ENCODE measurements at places on chromosomes 4 and X.

GRCh38 chr4:44725166-44725565, 1.2 kb downstream of the GNPDA2 start:
- DNase-seq, result peak; percentile 2

- DNase-seq, result no peak
Observed at GRCh38 chrX:69067841-69068240, 97.4 kb downstream of the PJA1 start.

DNA sequence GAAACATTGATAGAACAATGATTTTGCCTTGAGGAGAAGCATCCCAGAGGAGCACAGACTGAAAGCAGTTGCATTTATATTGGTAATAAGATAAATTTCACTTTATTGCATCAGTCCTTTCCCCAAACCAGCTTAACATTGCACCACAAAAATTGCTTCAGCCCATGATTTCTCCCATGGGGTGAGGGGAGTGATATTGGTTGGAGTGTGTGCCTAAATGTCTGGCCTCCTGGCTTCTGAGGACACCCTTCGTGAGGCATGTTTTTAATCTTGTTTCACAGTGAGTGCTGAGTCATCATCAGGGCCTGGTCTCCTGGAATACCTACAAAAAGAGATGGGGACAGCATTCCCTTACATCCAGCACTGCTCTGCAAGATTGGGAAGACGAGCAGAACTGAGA, 487.9 kb downstream of the C4orf33 start:
- peak; percentile 0 for DNase-seq

- DNase-seq, result peak; percentile 44
Observed at GRCh38 chr4:151553874-151554273, 144.9 kb downstream of the FHIP1A start.

DNA sequence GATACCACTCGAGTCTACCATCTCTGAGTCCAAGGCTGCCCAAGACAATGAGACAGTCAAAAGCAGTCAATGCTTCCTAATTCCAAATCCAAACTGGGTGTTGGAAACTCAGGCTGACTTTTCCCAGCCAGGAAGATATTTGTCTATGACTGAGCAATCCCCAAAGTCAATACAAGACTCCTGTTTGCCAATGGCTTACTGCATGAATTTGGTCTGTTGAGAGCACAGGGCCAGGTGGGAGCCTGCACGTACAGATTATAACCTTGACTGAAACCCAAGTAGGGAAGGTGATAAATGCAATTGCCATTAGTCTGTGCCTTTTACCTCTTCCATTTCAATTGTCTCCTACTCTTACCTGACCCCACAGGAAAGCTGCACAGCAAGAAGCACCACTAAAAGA, 72.6 kb upstream of the PPARGC1A start:
- no peak for DNase-seq

- DNase-seq, result no peak
Observed at GRCh38 chrX:148741441-148741840, 241.0 kb downstream of the AFF2 start.

DNA sequence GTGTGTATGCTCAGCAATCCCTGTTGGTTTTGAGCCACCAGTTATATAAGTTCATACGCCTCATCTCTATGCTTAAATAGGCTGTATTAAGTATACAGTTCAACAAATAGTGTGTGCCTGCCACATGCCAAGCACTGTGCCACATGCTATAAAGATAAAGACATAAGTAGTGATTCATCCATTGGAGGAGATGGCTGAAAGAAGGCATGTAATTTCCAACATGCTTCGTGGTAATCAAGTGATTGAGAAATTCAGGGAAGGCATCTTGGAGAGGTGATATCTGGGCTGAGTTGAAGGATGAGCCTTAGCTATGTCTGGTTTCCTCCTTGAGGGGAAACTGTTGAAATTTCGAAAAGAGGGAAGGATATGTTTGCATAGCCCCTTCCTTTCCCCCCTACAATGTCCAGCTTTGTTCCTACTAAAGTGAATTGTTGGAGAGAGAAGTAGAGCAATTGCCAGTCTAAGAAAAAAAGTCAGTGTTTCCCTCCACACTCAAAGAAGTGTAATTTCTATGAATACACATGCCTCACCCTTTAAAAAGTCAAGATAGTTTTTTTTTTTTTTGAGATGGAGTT, 96.5 kb downstream of the ARHGAP10 start:
- DNase-seq, result no peak

DNA sequence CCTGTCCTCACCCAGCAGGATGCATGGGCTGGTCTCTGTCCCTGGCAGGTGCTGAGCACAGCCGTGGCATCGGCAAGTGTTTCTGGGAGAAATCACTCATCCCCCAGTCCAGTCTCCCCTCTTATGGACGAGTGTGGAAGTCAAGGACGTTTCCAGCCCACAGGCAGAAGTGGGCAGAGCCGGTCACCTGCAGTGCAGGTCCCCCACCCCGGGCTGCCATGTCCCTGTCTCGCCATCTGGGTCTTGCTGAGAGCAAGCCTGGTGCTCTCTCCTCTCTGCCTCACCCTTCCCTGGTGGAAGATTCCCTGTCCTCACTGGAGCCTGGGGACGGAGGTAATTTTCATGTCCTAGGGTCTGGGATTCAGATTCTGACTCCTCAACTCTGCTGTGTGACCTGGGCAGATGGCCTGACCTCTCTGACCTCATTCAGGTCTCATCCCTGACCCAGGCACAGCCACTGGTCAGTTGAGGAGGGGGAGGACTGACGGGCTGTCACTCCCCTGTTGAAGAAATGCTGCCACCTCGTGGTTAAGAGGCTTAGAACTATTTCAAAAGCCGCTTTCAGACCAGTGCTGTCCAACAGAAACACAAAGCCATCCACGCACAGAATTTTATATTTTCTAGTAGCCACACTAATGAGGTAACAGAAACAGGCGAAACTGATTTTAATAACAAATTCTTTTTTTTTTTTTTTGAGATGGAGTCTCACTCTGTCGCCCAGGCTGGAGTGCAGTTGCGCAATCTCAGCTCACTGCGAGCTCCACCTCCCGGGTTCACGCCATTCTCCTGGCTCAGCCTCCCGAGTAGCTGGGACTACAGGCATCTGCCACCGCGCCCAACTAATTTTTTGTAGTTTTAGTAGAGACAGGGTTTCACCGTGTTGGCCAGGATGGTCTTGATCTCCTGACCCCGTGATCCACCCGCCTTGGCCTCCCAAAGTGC, 1.8 kb downstream of the CPZ start:
- peak; percentile 34 for DNase-seq

- no peak for DNase-seq
Observed at GRCh38 chr4:111921714-111922113, 223.5 kb upstream of the FAM241A start.

DNA sequence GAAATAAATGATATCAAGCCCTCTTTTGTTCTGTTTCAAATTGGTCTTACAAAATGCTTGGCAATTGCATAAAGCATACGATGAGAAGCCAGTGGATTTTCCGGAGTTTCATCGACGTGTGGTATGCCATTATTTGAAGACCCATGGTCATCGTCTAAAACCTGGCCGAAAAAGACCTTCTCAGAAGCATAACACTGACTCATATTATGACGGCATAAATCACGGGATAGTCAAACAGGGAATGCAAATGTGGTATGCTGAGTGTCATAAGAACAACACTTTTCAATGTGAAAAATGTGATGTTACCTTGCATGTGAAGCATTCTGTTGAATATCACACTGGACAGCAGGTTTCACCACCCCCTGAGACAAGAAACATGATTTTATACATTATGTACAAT, 695.2 kb downstream of the GRXCR1 start:
- DNase-seq, result no peak

DNA sequence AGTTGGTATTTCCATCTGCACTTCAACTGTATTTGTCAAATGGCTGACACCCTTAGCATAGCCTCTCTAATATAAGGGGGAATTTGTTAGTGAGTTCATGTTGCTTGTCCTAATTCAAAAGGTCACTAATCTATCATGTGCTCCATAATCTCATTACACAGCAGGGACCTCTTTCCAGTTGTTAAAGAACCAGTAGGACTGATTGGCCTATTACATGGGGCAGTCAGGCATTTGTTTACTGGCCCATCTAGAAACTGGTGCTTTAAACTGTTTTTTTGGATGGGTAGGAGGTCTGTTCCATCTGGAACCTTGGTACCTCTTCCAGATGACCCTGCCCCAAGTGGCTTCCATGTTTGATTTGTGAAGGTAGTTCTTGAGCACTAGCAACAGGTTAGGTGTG, 11.4 kb downstream of the ANK2 start:
- DNase-seq, result no peak

GRCh38 chrX:105973387-105973739, 65.2 kb downstream of the SERPINA7 start:
- DNase-seq, result peak; percentile 5

DNA sequence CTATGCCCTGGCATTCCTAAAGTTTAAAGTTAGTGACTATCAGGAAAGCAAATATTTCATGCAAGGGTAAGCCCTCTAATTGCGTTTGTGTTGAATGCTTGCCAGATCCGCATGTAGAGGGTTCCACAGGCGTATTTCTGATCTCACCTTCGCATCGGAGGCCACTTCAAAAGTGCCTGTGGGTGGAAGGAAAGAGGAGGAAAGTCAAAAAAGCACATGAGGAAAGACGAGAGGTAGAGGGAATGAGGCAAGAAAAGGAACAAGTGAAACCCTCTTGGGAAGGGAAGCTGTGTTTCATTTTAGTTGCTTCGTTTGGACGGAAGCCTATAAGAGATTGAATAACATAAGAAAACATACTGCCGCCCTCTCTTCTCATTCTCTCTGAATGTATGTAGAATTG, 628.8 kb downstream of the SPRY1 start:
- DNase-seq, result no peak

DNA sequence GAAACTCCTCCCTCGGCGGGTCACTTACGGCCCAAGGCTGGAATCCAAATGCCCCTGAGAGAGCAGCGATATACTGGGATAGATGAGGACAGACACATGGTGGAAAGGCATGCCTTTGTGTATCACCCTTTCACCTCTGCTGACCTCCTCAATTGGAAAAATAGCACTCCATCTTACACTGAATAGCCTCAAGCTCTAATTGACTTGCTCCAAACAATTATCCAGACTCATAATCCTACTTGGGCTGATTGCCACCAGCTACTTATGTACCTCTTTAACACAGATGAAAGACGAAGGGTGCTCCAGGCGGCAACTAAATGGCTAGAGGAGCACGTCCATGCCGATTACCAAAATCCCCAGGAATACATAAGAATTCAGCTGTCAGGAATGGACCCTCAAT, 1142.2 kb downstream of the ARAP2 start:
- DNase-seq, result no peak

DNA sequence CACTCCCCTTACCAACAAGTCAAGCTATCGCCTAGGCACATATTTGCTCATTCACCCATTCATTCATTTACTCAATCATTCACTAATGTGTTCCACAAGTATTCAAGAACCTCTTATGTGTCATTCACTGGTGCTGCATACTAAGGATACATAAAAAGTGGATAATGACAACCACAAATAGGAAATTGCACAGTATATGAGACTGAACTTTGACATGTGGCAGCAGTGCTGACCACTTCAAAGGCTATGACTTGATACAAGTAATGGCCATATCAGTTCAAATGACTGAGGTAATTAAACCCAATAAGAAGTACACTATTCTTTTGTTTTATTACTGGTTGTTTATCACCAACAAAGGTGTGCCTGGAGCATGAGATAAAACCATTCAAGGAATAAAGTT, 282.5 kb downstream of the KLHL13 start:
- no peak for DNase-seq

- DNase-seq, result no peak
Observed at GRCh38 chr4:6325788-6326290, 56.2 kb downstream of the WFS1 start.

DNA sequence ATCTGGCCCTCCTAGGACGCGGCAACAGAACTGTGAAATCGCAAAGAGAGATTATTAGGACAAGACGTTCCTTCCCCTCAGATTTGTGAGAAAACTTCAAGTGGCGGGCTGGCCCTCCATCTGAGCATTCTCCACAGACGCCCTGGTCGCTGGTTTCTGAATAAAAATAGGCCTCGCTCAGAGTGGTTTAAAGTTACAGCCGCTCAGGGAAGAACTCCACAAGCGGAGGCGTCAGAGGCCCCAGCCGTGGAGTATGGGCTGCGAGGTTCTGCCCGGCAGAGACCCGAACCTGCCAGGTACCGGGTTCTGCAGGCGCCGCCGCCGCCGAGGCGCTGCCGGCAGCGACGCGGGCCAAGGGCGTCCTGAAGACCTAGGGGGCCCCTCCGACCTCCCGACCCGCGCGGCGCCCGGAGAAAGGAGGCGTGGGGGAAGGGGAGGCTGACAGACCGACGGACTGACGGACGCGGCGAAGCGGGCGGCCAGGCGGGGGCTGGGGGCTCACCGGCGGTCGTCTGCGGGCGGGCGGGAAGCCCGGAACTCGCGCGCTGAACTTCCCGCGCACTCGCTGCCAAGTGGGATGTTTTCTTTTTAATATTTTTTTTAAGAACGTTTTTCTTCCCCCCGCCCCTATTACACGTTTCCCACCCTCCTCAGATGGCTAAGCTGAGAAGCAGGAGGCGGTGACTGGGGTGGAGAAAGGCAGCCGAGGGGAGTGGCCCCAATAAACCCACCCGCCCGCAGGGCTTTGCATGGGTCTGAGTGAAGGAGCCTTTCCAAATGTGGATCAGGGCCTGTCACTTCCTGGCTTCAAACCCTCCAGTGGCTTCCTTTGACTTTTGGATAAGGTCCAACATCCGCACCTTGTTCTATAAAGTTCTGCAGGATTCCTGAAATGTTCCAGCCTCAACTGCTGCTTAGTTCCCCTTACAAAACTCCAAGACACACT, at the start of gene PABPC4L:
PABPC4L (minus strand) TSS at position 574 of the 946 bp plus-strand sequence. CDS start 770 bp downstream, outside the sequence.
- no peak for DNase-seq

GRCh38 chr4:10201381-10202223, 85.0 kb upstream of the WDR1 start:
- DNase-seq, result no peak

DNA sequence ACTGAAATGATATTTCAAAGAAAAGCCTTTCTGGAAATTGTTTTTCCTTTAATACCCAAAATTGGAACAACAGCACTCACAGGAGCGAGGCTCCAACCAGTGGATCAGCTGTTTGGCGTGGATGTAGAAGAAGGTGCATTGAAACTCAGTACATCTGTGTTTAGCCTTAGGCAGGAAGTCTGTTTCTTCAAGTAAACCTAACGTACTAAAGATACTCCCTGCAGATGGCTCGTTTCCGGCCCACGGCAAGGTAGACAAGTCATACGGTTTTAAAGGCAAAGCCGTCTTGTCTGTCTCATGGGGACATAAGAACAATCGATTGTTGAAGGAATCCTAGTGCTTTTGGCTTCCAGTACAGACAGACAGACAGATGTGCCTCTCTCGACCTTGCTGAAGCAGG, 50.0 kb upstream of the CLCN4 start:
- DNase-seq, result no peak

- no peak for DNase-seq
Observed at GRCh38 chr4:25060963-25061340, 30.2 kb upstream of the LGI2 start.

DNA sequence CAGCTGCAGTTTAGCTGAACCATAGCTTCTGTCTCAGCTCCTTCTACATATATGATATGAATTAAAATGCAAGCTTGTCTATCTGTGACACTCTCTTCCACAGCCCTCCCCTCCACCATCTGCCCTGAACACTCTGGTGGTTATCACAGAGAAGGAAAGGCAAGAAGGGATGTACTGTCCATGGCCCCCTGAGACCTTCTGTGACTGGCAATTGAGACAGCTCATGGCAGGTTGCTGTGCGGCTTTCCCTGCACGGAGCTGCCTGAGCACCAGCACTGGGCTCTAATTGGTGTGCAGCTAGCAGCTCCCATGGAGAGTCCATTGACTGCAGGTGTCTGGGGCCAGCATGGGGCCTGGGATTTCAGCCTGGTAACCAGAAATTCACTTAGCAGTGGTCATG, 109.8 kb upstream of the ANXA3 start:
- DNase-seq, result no peak

- DNase-seq, result peak; percentile 34
Observed at GRCh38 chr4:87270144-87270543, 49.7 kb upstream of the KLHL8 start.

GRCh38 chr4:152189451-152190179, 346.3 kb downstream of the FBXW7 start:
- no peak for DNase-seq
